ENCODE measurements at places on chromosomes 7 and 10.
A peak's percentile ranks its signal among the peaks of the same experiment; 100 is the strongest.

DNA sequence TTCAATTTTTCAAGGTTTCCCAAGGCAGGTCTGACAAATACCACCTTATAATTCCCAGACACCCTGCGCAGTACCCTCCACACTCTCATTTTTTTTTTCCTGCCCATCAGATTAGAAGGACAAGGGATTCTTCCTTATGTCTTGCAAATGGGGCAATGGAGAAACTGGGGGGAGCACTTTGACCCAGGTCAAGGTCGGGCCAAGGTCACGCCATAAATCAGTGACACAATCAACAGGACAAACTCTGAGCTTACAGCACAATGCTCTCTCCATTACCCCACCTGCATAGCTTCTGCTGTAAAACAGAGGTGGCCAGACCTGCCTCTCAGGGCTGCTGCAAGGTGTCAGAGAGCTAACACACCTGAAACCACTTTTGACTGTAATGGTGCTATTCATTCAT lies 254.4 kb upstream of the ZMIZ1 start:
- no peak for DNase-seq

- DNase-seq: no peak
These were observed 13.6 kb downstream of the PDLIM1 start for GRCh38 chr10:95277201-95277570.

GRCh38 chr10:96376483-96376882 lies 17.7 kb upstream of the OPALIN start:
- no peak for DNase-seq

DNA sequence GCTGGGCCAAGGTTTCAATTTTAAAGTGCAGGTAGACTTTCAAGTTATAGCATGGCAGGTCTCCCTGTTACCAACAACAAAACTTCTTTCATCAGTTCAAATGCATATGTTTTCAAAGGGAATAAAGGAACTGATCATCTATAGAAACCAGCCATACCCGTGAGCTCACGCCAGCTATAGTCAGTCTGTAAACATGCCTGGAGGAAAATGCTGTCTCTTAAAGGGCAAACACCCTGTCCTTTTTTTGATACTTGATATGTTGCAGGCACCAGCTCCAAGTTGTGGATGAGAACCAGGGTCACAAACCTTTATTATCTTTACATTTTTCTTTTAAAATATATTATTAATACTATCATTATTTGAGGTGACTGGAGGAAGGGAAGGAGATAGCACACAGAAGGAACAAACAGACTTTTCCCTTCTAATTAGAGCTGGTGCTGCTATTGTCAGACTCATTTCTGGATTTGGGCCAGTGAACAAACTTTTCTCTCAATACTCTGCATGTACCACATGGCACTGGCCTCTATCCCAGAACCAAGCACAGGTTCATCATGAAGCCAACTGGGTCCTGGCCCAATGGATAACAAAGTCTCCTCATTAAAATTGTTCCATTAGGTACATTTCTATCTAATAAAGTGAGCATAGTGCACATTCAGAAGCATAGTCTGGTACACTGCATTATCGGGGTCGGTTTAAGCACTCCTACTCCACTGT lies 1102.4 kb downstream of the SORCS3 start:
- no peak for DNase-seq

- no peak for DNase-seq
These were observed 8.0 kb downstream of the TSPAN15 start for GRCh38 chr10:69459101-69459790.

DNA sequence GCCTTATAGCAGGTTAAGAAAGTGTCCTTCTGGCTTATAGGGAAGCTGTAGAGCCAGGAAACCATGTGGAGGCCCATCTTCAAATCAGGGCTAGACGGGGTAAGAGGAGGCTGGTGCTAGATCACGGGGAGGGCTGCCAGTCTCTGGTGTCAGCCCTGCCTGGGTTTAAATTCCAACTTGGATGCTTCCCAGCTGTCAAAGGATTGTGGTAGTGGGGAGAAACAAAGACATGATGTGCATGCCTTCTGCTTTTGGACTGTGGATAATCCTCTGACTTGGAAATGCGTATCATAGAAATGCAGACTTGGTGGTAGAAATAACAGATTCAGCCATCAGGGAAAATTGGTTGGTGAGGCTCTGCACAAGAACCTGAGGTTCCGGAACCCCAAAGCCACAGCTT lies 325.6 kb downstream of the PHTF2 start:
- DNase-seq: no peak

DNA sequence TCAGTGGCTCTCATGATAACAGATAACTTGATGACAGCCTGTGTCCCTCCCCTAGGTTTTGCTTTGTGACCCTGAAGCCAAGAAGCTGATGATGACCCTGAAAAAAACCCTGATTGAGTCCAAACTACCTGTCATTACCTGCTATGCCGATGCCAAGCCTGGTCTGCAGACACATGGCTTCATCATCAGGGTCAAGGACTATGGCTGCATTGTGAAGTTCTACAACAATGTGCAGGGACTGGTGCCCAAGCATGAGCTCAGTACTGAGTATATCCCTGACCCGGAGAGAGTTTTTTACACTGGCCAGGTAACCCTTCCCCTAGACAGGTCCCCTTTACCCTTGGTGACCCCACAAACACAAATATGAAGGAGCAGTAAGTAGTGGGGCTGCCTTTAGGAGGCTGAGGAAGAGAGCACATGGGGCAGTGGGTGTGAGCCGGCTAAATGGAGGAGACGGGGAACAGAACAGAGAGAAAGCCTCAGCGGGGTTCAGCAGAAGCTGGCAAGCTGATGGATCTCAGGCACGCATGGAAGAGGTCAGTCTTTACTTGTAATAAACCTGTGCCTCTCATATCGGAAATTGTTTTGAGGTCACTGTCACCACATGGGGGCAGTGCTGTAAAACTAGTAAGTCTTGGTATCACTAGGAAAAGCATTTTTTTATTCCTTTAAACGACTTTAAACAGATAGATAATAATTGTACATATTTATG lies 20.2 kb downstream of the PDCD11 start:
- peak; percentile 58 for DNase-seq

DNA sequence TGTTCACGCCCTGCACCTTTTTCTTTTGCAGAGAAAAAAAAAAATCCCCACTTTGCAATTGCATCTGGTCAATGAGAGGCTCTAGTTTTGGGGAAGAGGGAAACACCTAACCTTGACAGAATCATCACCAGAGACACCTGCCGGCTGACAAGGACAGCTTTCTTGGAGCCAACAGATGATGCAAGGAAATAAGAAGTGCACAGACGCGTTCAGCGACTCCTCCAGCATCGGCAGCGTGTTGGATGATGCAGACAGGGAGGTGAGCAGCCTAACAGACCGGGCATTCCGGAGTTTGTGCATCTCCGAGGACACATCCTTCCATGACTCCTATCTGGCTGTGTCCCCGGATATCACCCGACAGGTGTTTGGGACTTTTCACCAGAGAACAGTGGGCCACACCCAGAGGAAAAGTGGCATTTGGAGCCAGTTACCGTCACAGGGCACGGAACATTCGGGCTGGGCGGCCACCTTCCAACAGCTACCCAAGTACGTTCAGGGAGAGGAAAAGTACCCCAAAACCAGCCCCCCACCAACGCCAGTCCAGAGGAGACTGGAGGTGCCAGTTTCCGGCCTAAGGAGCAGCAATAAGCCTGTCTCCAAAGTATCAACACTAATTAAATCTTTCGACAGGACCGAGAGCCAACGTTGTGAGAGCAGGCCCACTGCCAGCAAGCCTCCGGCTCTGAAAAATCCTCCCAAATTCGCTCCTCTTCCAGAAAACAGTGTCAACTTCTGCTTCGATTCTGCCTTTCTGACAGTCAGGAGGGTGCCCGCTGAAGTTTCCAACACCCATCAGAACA lies 23.6 kb downstream of the C10orf71 start:
- no peak for DNase-seq

GRCh38 chr10:95814011-95814727 lies 58.2 kb downstream of the ENTPD1 start:
- DNase-seq: peak; percentile 86

- no peak for DNase-seq
These were observed 192.6 kb upstream of the C7orf33 start for GRCh38 chr7:148397985-148398384.

GRCh38 chr10:67923551-67923950 lies 39.1 kb downstream of the SIRT1 start:
- DNase-seq: peak; percentile 75

GRCh38 chr7:102215256-102215655 lies 71.4 kb upstream of the SH2B2 start:
- DNase-seq: no peak

GRCh38 chr10:27494116-27494805 lies 9.8 kb upstream of the RAB18 start:
- DNase-seq: no peak

DNA sequence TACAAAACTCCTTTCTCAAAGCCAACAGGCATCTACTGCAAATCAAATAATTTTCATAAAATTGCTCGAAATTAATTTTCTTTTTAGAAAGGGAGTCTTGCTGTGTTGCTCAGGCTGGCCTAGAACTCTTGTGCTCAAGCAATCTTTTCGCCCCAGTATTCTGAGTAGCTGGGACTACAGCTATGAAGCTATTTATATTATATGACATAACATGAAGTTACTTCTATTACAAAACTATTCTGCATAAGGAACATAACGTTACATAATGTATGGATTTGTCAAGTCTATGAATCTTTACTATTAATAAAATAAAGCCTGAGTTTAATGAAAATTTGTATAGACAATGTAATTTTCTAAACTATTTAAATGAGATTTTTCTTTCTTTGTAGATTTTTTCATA lies 415.0 kb downstream of the PARD3 start:
- DNase-seq: no peak

DNA sequence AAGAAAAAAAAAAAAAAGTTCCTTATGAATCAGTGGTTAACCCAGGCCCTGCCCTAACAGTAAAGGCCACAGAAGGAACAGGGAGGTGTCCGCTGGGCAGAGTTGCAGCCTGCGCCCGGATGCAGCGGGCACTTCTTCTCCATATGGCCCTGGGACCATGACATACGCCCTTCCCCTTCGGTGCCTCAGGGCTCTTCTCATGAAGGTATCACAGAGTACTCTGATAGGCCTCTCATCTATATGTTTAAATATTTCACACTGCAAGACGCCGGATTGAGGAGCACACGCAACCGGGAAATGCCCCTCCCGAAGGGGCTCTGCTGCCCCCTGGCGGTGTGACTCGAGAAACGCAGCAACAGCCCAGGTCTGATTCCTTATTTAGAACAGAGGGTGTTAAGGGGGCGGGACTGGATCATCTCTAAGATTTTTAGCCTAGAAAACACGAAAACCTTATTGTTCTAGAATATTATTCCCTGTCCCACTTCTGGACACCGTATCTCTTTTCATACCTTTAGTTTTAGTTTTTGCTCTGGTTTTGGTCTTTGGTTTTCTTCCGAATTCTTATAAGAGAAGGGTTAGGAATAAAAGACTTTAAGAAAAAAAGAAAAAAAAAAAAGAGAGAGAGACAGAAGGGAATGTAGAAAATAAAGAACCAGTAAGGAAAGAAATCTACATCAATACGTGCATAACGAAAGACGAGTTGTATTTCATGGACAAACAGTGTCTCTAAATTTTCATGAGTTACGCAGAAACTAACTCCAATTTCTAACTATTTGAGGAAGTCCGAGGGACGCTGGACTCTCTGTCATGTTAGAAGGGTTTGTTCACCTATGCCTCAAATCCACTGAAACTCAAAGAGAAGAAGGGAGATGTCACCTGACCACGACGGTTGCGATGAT lies 12.0 kb downstream of the DAGLB start:
- peak; percentile 83 for DNase-seq

GRCh38 chr10:12690525-12691126 lies 310.9 kb downstream of the CCDC3 start:
- DNase-seq: no peak

- DNase-seq: no peak
These were observed 88.9 kb upstream of the PAX2 start for GRCh38 chr10:100656454-100656853.

DNA sequence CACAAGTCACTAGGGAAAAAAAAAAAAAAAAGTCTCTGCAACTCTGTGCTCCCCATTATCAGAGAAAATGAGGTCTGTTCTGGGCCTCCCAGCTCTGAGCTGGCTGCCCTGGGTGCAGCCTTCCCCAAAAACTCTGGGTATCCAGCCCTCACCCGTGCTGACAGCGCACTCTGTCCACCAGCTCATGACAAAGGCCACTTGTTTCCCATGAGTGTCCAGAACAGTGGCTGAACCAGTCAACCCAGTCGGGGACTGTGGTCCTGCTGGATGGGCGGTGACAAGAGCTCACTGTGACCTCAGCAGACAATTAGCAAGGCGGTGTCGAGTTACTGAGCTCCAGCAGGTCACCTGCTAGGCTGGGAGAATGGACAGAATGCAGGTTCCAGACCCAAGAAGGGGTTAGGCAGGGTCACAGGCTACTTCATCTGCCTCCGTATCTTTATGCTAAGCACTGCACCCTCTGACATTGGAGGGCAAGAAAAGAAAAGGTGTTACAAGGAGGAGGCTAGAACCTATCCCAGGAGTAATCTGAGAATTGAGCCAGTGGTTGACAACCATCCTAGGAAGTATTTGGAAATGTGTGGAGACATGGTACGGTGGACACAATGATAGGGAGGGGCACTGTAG lies 37.2 kb downstream of the DLG5 start:
- DNase-seq: no peak

DNA sequence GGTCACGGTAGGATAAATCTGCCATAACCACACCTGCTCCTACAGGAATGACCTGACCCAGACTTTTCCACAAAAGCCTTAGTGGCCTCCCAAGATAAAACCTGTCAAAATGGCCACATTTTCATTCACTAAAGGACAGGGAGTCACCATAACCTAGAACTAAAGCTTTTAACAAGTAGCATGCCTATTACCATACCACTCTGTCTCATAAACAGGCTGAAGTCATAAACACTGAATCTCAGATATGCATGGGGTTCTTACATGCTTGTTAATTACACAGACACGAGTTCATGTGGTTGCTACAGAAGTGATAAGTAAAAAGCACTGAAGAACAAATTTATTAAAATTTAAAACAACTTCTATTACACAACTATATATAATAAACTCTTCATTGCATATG lies 56.0 kb downstream of the HIPK2 start:
- DNase-seq: no peak

GRCh38 chr10:94005050-94005449 lies 11.3 kb downstream of the PLCE1 start:
- no peak for DNase-seq

DNA sequence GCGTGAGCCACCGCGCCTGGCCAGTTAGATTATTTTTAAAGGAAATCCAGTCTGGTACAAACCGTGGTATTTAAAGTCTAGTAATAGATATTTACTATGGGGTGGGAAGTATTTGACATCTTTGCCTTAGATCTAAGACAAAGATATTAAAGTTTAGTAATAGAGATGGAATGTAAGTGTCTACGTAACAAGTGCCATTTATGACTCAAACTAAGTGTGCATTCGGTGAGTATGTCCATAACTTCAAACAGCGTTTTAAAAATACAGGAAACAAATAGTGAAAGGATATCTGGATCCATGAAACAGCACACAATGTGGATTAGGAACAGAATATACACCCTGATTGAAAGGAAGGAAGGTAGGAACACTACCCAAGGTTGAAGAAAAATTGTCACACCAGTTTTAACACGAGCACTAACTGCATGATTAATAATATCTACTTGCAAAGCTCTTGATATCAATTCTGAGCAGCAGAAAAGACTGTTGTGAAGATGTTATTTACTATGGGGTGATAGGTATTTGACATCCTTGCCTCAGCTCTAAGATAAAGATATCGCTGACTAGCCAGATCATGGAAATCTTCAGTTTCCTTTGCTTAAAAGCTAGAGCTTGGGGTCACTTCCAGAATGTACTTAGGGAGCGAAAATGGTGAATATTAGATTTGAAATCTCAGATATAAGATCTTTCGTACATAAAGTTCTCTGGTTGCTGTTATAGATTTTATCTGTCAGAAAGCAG lies 48.7 kb downstream of the EPC1 start:
- peak; percentile 90 for DNase-seq

- no peak for DNase-seq
These were observed 163.3 kb downstream of the USP6NL start for GRCh38 chr10:11448190-11448544.

- no peak for DNase-seq
These were observed 179.1 kb downstream of the SFMBT2 start for GRCh38 chr10:7231509-7232414.

All from EL (cell line).